ENCODE measurements at places on chromosomes 2 and 18. TPM values are rescaled to one million over a fixed set of nuclear protein-coding genes. Genes with fewer than 3 reads are reported as not detected.
A peak's percentile ranks its signal among the peaks of the same experiment; 100 is the strongest.

DNA sequence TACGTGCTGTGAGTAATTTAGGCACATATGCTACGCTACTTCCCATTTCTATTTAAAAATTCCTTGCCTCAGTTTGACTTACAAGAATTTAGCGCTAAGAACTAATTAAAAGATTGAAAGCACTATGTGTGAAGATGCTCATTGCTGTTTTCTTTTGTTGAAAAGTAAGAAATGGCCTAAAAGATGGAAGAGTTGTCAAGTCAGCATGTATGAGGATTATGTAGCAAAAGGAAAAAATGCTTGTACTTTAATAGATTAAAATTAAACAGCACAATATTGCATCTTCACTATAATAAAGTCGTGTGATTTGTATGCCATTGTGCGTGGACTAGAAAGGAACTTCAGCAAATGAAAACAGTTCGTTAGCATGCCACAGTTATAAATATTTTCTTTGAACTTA, 77.0 kb downstream of the COX7A2L start:
- no peak overlapping the region for H3K27ac ChIP-seq
- H3K36me3 ChIP-seq: peaks cover 59% of the 10 kb centered on the region
- H3K4me3 ChIP-seq: no peak overlapping the region
- DNase-seq: no peak
- no peaks in the 10 kb centered on the region for H3K27me3 ChIP-seq

GRCh38 chr18:28109781-28110560, 67.0 kb downstream of the CDH2 start:
- DNase-seq: no peak
- no peak overlapping the region for H3K27ac ChIP-seq
- no peak overlapping the region for H3K4me3 ChIP-seq
- no peaks in the 10 kb centered on the region for H3K36me3 ChIP-seq
- no peaks in the 10 kb centered on the region for H3K4me1 ChIP-seq
- H3K27me3 ChIP-seq: no peaks in the 10 kb centered on the region

- H3K4me3 ChIP-seq: peak overlapping the region; percentile 84
- no peaks in the 10 kb centered on the region for H3K27me3 ChIP-seq
- H3K36me3 ChIP-seq: no peaks in the 10 kb centered on the region
- DNase-seq: no peak
- H3K4me1 ChIP-seq: peaks cover 35% of the 10 kb centered on the region
- H3K27ac ChIP-seq: peak overlapping the region; percentile 100
Measured at GRCh38 chr2:200863782-200864175, 679 bp downstream of the CLK1 start.

DNA sequence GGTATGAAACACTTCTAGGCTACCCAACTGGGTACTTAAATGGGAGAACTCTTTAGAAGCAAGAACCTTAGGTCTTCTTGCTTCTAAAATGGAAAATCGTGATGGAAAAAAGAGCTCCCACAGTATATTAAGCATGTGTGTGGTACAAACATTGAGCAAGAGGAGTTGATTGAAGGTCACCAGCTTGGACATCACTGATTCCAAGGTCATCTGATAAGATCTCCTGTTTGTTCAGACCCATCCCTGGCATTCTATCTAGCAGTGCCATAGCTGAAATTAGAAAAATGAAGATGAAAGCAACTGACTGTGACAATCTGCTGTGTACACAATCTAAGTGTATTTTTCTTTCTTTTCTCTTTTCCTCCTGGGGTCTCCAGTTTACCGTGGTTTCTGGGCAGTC, 35.7 kb downstream of the TMEM182 start:
- H3K4me3 ChIP-seq: no peak overlapping the region
- no peak for DNase-seq
- H3K27me3 ChIP-seq: no peaks in the 10 kb centered on the region
- H3K36me3 ChIP-seq: no peaks in the 10 kb centered on the region

- H3K4me1 ChIP-seq: no peaks in the 10 kb centered on the region
- no peaks in the 10 kb centered on the region for H3K36me3 ChIP-seq
- DNase-seq: no peak
- H3K27ac ChIP-seq: peak overlapping the region; percentile 37
Measured at GRCh38 chr2:55861733-55862132, 61.8 kb downstream of the EFEMP1 start.

- H3K36me3 ChIP-seq: no peaks in the 10 kb centered on the region
- no peaks in the 10 kb centered on the region for H3K4me1 ChIP-seq
- no peaks in the 10 kb centered on the region for H3K27me3 ChIP-seq
Measured at GRCh38 chr18:52054324-52054723, 285.7 kb upstream of the DCC start.

GRCh38 chr2:204343685-204344084, 201.6 kb upstream of the PARD3B start:
- H3K4me1 ChIP-seq: no peaks in the 10 kb centered on the region
- no peaks in the 10 kb centered on the region for H3K36me3 ChIP-seq
- no peak overlapping the region for H3K4me3 ChIP-seq
- no peak overlapping the region for H3K27ac ChIP-seq

- DNase-seq: no peak
- no peak overlapping the region for H3K4me3 ChIP-seq
- no peak overlapping the region for H3K27ac ChIP-seq
- no peaks in the 10 kb centered on the region for H3K4me1 ChIP-seq
- no peaks in the 10 kb centered on the region for H3K36me3 ChIP-seq
- no peaks in the 10 kb centered on the region for H3K27me3 ChIP-seq
Measured at GRCh38 chr18:48250918-48251317, 158.3 kb downstream of the ZBTB7C start.

CCBE1 gene
- polyA plus RNA-seq: 0.09 TPM

SCYGR4 gene
- not detected for polyA plus RNA-seq

SRD5A2 gene
- polyA plus RNA-seq: 0.01 TPM
